ENCODE measurements at places on chromosomes 12 and 14. TPM values are rescaled to one million over a fixed set of nuclear protein-coding genes. Genes with fewer than 3 reads are reported as not detected.

- no peaks in the 10 kb centered on the region for H3K27me3 ChIP-seq
- H3K27ac ChIP-seq = no peak overlapping the region
- DNase-seq = no peak
- H3K4me3 ChIP-seq = no peak overlapping the region
- peaks cover 29% of the 10 kb centered on the region for H3K4me1 ChIP-seq
- no peaks in the 10 kb centered on the region for H3K36me3 ChIP-seq
Measured at GRCh38 chr12:127556231-127556886, 710.6 kb upstream of the TMEM132C start.

DNA sequence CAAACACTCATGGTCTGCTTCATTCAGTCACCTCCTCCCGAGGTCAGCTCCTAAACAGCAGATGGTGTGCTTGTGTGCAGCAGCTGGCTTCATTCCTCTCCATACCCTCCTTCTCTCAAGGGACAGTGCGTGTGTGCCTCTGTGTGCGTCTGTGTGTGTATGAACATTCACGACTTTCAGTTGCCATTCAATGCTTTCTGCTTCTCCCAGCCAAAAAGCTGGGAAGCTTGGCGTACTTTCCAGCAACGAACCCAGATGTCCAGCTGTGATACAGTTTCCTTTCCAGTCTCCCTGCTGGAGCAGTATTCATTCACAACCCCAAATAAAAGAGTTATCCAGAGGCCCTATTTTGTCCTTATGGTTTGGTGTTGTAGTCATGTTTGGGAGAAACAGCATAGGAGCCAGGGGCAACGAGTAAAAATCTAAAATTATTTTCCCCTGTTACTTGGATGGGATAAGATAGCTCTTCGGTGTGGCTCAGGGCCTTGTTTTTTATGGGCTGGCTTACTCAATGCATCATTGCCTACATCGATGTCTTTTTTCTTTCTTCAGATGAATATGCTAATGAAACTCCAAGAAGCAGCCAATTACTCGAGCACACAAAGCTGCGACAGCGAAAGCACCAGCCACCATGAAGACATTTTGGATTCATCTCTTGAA lies 379.3 kb downstream of the NAV3 start:
- no peak overlapping the region for H3K4me3 ChIP-seq
- DNase-seq = no peak
- no peaks in the 10 kb centered on the region for H3K36me3 ChIP-seq
- peaks cover 44% of the 10 kb centered on the region for H3K4me1 ChIP-seq
- H3K27me3 ChIP-seq = no peaks in the 10 kb centered on the region

DNA sequence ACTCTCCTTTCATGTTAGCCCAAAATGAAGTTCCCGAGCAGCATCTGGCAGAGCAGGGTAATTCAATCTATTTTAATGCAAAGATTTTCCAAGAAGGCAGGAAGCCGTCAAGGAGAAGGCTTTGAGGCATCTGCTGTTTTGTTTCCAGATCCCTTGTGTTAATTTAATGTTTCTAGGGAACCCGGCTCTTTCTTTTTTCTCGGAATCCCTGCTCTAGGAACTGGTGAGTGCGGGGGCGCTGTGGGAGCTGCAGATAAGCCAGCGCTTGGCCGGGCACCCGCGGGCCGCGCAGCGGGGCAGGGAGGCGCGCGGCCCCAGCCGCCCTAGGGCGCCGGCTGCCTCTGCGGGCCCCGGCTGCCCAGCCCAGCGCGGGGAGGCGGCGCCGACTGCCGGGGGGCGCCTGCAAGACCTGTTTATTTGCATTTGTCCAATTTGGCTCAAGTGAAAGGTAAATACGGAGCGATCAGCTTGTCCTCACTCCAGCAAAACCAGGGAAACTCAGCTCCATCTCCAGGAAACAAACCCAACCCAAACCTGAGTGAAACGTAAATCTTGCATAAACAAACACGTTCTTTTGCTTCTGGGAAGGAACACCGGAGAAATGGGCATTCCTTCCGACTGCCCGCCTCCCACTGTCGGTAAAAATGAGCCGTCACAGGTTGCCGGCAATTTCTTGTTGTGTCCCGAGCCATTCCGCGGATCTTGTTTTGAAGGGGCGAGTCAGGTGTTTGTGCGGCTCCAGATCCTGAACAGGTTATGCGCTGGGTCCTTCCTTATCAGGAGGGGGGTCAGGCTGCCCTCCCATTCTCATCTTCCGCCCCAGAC lies 65.1 kb downstream of the CRADD start:
- peaks cover 54% of the 10 kb centered on the region for H3K4me1 ChIP-seq
- H3K27ac ChIP-seq = peak overlapping the region; percentile 95
- no peaks in the 10 kb centered on the region for H3K36me3 ChIP-seq
- H3K4me3 ChIP-seq = peak overlapping the region; percentile 91
- peaks cover 2% of the 10 kb centered on the region for H3K27me3 ChIP-seq
- peak; percentile 60 for DNase-seq

DNA sequence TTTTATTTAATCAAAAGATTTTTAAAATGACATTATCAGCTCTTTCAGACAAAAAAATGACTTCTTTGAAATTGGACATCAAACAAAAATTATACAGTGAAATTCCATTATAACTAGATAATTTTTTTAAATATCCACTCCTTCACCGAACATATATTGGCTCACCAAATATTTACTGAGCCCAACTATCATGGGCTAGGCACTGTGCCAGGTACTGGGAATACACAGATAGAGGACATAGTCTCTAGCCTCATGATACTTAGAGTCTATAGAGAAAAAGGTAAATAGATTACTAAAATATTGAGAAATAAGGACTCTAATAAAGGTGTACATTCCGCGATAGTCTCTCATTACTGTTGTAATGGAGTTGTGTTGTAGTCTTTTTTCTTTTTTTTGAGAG lies 219.9 kb downstream of the SEC23A start:
- H3K4me1 ChIP-seq = no peaks in the 10 kb centered on the region
- H3K4me3 ChIP-seq = no peak overlapping the region
- H3K27ac ChIP-seq = no peak overlapping the region
- no peaks in the 10 kb centered on the region for H3K36me3 ChIP-seq

GRCh38 chr12:30138483-30138882 lies 354.7 kb upstream of the TMTC1 start:
- no peak overlapping the region for H3K27ac ChIP-seq
- no peaks in the 10 kb centered on the region for H3K36me3 ChIP-seq
- H3K27me3 ChIP-seq = no peaks in the 10 kb centered on the region
- no peaks in the 10 kb centered on the region for H3K4me1 ChIP-seq
- no peak for DNase-seq

DNA sequence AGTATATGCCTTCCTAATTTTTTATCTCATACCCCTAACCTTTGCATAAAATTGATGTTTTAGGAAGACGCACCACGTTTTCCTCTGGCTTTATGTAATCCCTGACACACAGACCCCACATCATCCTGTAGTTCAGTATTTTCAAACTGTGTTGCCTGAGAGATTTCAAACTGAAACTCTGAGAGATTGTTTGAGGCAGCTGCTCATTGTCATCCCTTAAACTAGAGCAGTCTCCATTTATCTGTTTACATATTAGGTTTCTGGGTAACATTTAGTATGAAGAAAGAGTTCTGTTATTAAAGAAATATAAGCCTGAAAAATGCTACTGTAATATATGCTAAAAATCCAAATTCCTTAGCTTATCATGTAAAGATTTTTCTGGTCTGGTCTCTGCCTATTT lies 24.3 kb downstream of the MNAT1 start:
- no peaks in the 10 kb centered on the region for H3K36me3 ChIP-seq
- H3K4me3 ChIP-seq = no peak overlapping the region
- H3K27ac ChIP-seq = no peak overlapping the region
- H3K4me1 ChIP-seq = peaks cover 4% of the 10 kb centered on the region

GRCh38 chr14:32190673-32191072 lies 11.2 kb upstream of the RNU6-7 start:
- DNase-seq = no peak
- H3K27me3 ChIP-seq = peaks cover 3% of the 10 kb centered on the region
- H3K36me3 ChIP-seq = peaks cover 2% of the 10 kb centered on the region
- no peaks in the 10 kb centered on the region for H3K4me1 ChIP-seq

- H3K4me1 ChIP-seq = no peaks in the 10 kb centered on the region
- H3K27me3 ChIP-seq = no peaks in the 10 kb centered on the region
- no peak overlapping the region for H3K27ac ChIP-seq
- no peaks in the 10 kb centered on the region for H3K36me3 ChIP-seq
- no peak overlapping the region for H3K4me3 ChIP-seq
Measured at GRCh38 chr12:18224745-18225144, 36.6 kb upstream of the PIK3C2G start.

DNA sequence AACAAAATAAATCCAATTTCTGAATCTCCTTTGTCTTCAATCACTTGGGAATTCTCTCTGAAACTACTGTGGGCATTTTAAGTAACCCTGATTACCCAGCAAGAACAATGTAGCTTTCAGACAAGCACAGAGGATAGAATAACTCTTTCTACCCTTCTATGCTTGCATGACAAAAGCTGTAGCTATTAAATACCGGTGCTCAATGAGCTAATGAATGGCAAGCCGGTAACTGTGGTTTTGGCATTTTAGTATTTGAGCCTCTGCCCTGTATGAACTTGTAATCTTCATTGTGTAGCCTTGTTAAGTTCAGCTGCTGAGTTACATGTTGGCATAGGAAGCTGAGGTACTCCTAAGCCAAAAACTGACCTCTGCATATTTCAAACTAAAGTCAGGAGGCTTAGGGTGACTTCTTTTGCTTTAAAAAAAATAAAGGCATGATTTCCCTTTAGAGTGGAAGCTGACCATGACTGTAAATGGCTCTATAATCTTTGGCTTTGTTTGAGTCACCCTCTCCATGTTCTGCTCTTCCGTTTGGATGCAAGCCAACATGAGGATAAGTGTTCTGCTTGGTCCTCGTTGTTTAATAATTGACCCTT lies 171.0 kb upstream of the HIF1A start:
- peaks cover 28% of the 10 kb centered on the region for H3K4me1 ChIP-seq
- no peaks in the 10 kb centered on the region for H3K27me3 ChIP-seq
- H3K36me3 ChIP-seq = no peaks in the 10 kb centered on the region

DNA sequence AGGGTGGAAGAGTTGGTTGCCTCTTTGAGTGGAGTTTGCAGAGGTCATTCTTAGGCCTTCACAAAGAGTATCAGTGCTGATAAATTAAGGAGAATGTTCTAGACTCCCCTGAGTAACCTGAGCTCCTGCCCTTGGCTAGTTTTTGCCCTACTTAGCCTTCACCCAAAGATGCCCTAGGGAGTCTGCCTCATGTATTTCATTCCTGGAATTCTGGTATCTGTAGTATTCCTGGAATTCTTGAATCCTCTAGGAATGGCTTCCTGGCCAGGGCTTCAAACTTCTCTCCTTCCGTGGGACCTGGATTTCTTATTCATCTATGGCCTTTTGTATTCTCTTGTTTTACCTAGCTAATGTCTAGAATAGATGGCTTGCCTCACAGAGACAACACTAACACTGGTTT lies 701.1 kb downstream of the NOVA1 start:
- no peak overlapping the region for H3K4me3 ChIP-seq
- no peaks in the 10 kb centered on the region for H3K36me3 ChIP-seq
- H3K27me3 ChIP-seq = no peaks in the 10 kb centered on the region
- no peak for DNase-seq

DNA sequence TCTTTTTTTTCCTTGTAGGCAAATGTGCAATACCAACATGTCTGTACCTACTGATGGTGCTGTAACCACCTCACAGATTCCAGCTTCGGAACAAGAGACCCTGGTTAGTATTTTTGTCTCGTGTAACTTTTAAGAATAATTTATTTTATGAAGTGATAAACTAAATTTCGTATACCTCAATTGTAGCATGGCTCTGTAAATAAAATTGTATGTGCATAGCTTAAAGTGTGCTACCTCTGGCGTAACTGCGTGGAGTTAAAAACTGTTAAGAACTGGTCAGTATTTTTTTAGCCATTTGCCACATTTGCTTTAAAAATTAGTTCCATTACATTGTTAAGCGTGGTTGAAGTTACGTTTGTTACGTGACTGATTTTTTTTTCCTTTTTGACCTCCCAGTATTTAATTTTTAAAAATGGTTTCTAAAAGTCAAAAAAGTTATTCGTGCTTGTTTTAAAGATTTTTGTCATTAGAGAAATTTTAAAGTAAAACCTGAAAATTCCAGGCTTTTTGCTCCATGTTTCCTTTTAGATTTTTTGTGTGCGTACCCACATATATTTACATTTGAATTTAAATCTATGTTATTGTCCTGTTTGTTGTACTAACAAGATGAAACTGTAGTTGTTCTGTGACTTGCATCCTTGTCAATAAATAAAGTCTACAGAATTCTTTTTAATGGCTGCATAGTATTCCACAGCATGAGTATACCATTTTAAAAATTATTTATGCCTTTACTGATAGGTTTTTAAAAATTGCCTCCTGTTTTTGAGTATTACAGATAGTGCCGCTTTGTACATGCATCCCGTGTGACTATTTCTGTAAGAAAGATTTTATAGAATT lies 1.4 kb downstream of the MDM2 start:
- no peak for DNase-seq
- H3K27ac ChIP-seq = peak overlapping the region; percentile 99
- H3K4me1 ChIP-seq = peaks cover 20% of the 10 kb centered on the region
- H3K27me3 ChIP-seq = no peaks in the 10 kb centered on the region

- H3K36me3 ChIP-seq = no peaks in the 10 kb centered on the region
- peaks cover 1% of the 10 kb centered on the region for H3K4me1 ChIP-seq
- no peak overlapping the region for H3K27ac ChIP-seq
- no peaks in the 10 kb centered on the region for H3K27me3 ChIP-seq
- DNase-seq = peak; percentile 9
- no peak overlapping the region for H3K4me3 ChIP-seq
Measured at GRCh38 chr12:66693901-66694513, 15.1 kb upstream of the GRIP1 start.

GRCh38 chr14:34450958-34451357 lies 11.1 kb downstream of the SPTSSA start:
- no peak for DNase-seq
- no peaks in the 10 kb centered on the region for H3K27me3 ChIP-seq
- H3K4me1 ChIP-seq = peaks cover 9% of the 10 kb centered on the region
- no peak overlapping the region for H3K4me3 ChIP-seq

DNA sequence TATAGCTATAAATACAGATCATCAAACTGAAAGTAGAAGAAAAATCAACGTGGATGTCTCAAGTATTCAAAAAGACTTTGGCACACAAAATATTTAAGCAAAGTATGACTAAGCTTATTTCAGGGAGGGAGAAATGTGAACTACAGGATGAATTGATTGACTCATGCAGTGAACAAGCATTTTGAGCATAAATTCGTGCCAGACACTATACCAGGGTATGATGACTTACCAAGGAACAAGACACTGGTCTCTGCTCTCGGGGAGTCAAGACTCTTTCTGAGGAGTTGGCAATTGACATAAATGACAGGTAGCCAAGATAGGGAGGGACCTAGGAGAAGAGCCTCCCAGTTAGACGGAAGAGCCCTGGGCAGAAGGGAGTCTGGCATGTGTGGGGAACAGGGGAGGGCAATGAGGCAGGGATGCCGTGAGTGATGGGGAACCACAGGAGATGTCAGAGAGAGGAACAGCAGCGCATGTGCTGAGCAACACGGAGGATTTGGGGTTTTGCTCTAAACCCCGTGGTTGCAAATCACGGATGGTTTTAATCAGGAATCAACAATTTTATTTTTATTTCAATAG lies 115.2 kb downstream of the TMEM132D start:
- peaks cover 3% of the 10 kb centered on the region for H3K27me3 ChIP-seq
- H3K4me1 ChIP-seq = no peaks in the 10 kb centered on the region

The ARG2 gene
- total RNA-seq = 22.2 TPM

The SLC7A7 gene
- 0.54 TPM for total RNA-seq

The HOXC10 gene
- total RNA-seq = 1.8 TPM

The ZNF664 gene
- total RNA-seq = 167 TPM

All from neural crest cell (in vitro differentiated cells).